ENCODE measurements at places on chromosomes 7 and 10. TPM values are rescaled to one million over a fixed set of nuclear protein-coding genes. Genes with fewer than 3 reads are reported as not detected.

ARMH3 gene
- total RNA-seq: 22.3 TPM

AP1S1 gene
- total RNA-seq: 22.7 TPM

TRIL gene
- 10.6 TPM for total RNA-seq

NYAP1 gene
- 0.86 TPM for total RNA-seq

EIF5AL1 gene
- total RNA-seq: 0.37 TPM

PAPSS2 gene
- 30.9 TPM for total RNA-seq

RNF133 gene
- total RNA-seq: 0.83 TPM

TAS2R41 gene
- 0.81 TPM for total RNA-seq

AZGP1 gene
- 0.33 TPM for total RNA-seq

LRRC18 gene
- not detected for total RNA-seq

UBE2D1 gene
- total RNA-seq: 13.0 TPM

TLL2 gene
- not detected for total RNA-seq

COL1A2 gene
- 2,112 TPM for total RNA-seq

NSMCE4A gene
- 41.2 TPM for total RNA-seq

TSPAN12 gene
- 9.8 TPM for total RNA-seq

VAX1 gene
- not detected for total RNA-seq

ZRANB1 gene
- total RNA-seq: 26.9 TPM

PPIA gene
- total RNA-seq: 1,030 TPM

ASAH2 gene
- total RNA-seq: 2.6 TPM

IFIT1B gene
- 1.1 TPM for total RNA-seq

PRLHR gene
- not detected for total RNA-seq

TRIM74 gene
- total RNA-seq: 0.33 TPM

SPDYE2B gene
- not detected for total RNA-seq

JCAD gene
- 113 TPM for total RNA-seq

LRRC4 gene
- total RNA-seq: 7.3 TPM

CCL24 gene
- not detected for total RNA-seq

LBX1 gene
- total RNA-seq: not detected

PPP1R17 gene
- not detected for total RNA-seq

GPR85 gene
- 1.2 TPM for total RNA-seq

TUBB8 gene
- total RNA-seq: not detected

ZWINT gene
- total RNA-seq: 1.7 TPM

TFR2 gene
- total RNA-seq: 0.57 TPM

OR9A2 gene
- total RNA-seq: not detected

COL28A1 gene
- total RNA-seq: 0.46 TPM

AUTS2 gene
- total RNA-seq: 52.9 TPM

OPN1SW gene
- not detected for total RNA-seq

AKR1C8 gene
- not detected for total RNA-seq

PKD2L1 gene
- not detected for total RNA-seq

VENTX gene
- total RNA-seq: 3.5 TPM

ARMS2 gene
- total RNA-seq: not detected

SYT15 gene
- total RNA-seq: 5.9 TPM

SPDYE11 gene
- total RNA-seq: not detected

PLXNA4 gene
- 24.9 TPM for total RNA-seq

CCDC146 gene
- 12.9 TPM for total RNA-seq

FFAR4 gene
- 0.56 TPM for total RNA-seq

CFAP69 gene
- total RNA-seq: 13.0 TPM

GTF2IRD1 gene
- 14.7 TPM for total RNA-seq

DDIT4 gene
- 208 TPM for total RNA-seq

UNCX gene
- total RNA-seq: not detected

HOXA3 gene
- total RNA-seq: 7.2 TPM

LIPM gene
- total RNA-seq: not detected

MRPL32 gene
- total RNA-seq: 32.7 TPM

All from posterior vena cava (tissue), 2 donors.